ENCODE measurements at places on chromosomes 6 and 20.

DNA sequence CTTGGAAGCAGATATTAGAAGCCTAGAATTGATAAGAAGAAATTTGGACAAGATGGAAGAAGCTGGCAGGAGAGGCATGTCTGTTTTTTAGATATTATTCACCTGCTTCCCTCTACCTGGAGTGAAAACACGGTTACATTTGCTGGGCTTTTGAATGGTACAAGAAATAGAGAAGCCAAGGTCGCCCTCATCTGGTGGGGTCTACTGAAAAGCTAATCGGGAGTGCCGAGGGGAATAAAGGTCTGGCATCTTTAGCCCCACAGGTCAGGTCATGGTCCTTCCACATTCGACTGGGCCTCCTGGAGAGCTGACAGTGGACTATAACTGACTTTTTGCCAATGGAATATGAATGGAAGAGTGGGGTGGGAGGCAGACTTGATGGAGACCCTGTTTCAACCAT, 4.6 kb upstream of the C2 start:
- DNase-seq = no peak

GRCh38 chr6:153944201-153944600, 94.8 kb upstream of the OPRM1 start:
- DNase-seq = no peak

GRCh38 chr6:170037541-170038250, 253.2 kb downstream of the DLL1 start:
- no peak for DNase-seq

GRCh38 chr6:110075406-110075805, 97.3 kb downstream of the GPR6 start:
- DNase-seq = peak; percentile 41

- DNase-seq = no peak
Measured at GRCh38 chr6:79441192-79441591, 96.0 kb downstream of the LCA5 start.

DNA sequence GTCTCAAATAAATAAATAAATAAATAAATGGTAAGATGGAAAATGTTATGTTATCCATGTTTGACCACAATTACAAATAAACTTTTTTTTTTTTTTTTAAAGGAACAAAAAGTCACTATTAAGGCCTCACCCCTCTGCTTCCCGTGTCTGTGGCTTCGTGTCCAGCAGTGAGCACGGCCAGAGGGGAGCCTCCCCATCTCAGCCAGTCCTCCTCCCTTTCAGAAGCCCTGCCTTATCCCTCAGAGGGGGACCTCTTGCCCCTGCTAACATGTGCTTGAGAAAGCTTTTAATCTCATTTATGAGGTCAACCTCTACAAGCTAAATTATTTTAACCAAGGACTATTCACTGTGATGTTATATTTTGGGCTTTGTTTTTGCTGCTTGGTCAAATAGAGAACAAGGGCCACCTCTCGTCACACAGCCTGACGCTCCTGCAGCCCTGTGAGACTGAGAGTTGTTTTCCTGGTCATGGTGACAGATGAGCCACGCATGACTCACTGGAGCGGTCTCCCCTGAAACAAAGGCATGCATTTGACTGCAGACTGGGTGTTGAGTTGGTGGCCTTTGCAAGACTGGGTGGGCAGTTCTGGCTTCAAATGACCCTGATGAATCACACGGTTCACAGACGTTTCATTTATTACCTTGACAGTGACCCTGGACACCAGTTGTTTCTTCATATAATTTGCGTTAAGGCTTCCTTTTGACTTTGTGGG, 131.8 kb downstream of the TIAM2 start:
- peak; percentile 68 for DNase-seq

- DNase-seq = peak; percentile 12
Measured at GRCh38 chr6:137571854-137572253, 77.7 kb upstream of the OLIG3 start.

DNA sequence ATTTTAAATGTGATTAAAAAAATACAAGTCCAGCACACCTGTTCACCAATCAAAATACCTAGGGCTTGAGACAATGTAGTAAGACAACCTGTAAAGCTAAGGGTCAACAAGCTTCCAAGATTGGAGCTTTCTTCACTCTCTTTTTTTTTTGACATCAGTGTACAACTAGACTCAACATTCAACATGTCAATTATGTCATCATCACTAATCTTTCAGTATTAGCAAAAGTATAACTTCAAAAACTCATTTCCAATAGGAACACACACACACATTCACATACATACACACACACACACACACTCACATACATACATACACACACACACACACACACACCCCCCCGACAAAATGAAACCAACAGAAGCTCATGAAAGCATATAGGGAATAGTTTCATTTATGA, 26.0 kb downstream of the PRKN start:
- no peak for DNase-seq

GRCh38 chr6:157240059-157240959, 83.0 kb downstream of the TMEM242 start:
- peak; percentile 80 for DNase-seq

DNA sequence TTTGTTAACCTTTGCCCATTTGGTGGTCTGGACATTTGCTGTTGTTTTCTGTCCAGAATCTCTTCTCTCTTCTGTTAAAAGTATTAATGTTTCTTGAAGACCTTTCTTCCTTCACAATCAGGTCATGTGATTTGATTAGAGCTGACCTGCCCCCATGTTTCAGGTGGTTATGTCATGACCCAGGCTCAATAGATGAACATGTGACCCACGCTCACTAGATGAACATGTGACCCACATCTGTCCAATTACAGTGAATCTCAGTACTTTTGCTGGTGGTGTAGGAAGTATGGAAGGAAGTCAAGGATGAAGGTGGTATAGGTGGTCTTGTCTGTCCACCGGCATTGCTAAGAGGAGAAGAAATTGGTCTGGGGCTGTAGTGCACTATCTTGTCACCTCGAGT, 289.1 kb upstream of the JAG1 start:
- DNase-seq = no peak

DNA sequence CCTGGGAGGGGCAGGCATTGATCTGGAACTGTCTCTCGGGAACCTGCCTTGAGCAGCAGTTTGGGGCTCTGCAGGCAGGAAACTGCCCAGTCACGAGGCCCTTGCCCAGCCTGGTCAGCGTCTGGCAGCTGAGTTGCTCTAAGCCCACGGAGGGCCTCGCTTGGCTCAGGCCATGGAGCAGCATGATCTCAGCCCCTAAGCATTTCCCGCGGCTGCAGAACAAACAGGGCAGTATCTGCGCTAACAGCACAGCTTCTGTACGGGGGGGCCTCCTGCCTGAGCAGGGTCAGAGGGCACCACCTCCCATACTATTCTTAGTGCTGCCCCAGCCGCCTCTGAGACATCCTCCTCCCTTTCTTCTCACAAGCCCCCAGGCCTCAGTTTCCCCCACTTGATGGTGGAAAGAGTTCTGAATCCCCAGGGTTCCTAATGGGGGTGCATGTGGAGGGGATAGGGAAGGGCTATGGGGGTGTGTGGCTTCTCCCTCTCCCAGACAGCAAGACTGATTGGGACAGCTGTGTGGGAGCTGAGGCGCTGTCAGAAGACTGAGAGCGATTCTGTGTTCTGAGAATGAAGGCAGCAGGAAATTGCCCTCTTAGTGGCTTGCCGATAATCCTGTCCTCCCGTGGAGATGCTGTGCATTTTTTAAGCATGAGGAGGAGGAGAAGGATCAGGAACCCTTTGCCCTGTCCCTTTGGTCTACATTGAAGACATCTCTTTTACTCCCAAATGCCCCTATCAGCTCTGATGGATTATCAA, 46.4 kb downstream of the MOCS1 start:
- peak; percentile 89 for DNase-seq

GRCh38 chr6:50096296-50096695, 46.6 kb upstream of the DEFB112 start:
- DNase-seq = no peak

GRCh38 chr6:169738976-169739529, 12.3 kb downstream of the DYNLT2 start:
- DNase-seq = peak; percentile 9

DNA sequence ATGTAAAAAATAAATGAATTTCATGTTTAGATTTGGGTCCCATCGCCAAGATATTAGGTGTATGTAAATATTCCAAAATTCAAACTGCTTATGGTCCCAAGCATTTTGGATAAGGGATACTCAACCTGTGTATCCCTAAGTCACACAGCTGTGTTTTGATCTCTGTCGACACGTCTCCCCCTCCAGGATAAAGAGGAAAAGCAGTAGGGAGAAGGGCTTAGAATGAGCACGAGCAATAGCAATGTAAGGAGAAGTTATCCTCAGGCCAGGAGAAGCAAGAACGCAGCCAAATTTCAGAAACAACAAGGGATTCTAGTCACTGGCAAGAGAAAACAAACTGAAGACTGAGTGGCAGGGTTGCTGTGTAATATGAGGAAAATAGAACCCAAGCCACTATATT, 181.2 kb downstream of the AIG1 start:
- DNase-seq = no peak

- no peak for DNase-seq
Measured at GRCh38 chr6:8934318-8934717, 499.0 kb upstream of the SLC35B3 start.

DNA sequence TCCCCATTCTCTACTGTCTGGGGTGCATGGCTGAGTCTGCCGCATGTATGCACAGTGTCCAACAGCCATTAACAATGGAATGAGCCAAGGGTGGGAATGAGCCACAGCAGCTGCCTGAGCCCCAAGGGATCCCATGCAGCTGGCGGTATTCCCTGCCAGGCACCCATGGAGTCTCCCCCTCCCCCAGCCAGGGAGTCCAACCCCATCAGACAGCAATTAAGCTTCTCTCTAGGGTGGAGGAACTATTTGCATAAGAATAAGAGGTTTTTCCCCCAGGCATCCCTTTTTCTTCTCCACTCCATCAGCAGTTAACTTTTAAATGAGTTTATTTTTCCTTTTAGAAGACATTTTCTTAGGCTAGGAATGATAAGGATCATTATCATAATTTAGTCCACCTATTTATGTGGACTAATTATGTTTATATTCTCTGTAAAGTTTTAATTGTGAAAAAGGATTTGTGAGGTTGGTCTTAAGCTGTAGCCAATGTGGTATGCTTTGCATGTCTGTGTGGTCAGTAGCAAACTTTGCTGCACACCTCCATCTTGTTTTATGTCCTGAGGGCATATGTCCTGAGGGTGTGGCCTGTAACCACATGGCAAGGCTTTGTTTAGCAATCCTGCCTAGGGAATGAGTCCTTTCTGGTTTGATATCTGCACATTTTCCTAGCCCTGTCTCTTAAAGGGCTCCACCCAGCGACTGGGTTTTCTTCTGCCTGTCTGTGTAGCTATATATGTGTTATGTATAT, 158.9 kb upstream of the OLIG3 start:
- DNase-seq = no peak

DNA sequence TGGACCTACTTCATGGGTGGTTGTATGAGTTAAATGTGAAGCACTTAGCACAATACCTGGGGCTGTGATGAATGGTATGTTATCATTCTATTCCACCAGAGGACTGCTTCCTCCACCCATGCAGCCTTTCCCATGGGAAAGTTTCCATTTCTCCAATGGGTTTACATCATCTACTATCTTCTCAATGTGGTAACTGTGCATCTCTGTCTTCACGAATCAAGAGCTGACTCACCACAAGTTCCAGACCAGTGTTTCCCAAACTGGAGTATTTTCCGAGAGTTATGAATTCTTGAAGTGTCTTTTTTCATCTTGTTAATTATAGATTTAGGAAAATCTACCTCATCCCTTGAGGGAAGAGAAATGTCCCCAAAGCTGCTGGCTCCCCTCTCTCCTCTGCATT, 182.8 kb downstream of the UNC5CL start:
- peak; percentile 21 for DNase-seq

DNA sequence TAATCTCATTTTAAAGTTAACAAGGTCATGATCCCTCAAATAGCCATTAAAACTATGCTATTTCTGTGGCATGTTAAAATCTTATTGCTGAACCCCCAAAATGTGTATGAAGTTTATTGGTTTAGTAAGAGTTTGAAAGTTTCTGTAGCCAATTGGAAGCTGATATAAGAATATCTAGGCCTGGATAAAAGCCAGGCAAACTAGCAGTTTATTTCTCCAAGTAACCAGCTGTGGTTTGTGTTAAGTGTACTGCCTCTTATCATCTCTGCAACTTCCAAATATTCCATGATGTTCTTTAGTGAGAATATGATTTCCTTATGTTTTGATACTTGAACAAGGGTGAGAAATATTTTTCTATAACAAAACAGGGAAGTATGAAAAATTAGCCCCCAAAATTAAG, 76.7 kb downstream of the PRSS35 start:
- no peak for DNase-seq

GRCh38 chr6:122956376-122956775, 39.7 kb upstream of the CLVS2 start:
- no peak for DNase-seq

DNA sequence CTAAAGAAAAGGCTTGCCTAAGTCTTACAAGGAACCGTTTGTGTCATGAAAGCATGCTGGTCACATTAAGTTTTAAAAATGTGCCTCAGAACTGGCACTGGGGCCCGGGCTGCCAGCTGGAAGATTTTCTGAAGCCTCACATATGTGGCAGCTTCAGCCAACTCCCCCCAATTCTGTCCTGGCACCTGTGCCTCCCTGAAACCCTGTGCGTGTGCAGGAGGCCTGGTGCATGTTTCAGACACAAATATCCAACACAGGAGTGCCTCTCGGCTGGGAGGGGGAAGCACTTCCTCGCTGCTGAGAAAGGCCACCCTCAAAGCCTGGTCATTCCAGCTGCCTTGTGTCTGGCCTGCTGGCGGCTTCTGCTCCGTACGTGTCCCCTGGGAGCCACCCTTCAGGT, 188.5 kb upstream of the SNX9 start:
- DNase-seq = no peak

DNA sequence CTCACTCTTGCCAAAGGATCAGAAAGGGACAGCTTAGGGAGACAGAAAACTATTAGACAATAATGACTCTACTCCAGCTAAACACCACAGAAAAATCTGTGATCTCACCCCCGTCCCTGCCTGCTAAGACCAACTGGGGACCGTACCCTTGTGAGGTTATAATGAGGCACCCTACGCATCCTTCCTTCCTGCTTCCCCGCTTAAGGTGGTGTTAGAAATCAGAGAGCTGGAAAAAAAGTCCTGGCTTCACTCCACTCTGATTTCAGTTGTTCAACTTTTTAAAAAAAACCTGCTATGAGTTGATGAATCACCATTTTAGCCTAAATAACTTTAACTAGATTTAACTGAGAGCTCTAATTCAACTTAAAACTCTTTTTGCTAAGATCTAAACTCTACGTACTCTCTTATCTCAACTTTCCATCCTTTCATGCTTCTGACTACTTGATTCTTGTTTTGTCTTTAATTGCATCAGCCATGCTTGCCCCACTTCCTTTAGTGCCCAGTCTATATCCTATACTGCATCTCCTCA, 35.8 kb upstream of the TMEM14A start:
- no peak for DNase-seq
